Stimulated activated CD8-positive, alpha-beta memory T cell treated with anti-CD3 and anti-CD28 coated beads, Interleukin-15, amount 100 ng/mL, for 24 hours (primary cell): ENCODE measurements at places on chromosomes 3 and 15.

- no peak for DNase-seq
Observed at GRCh38 chr3:182909318-182910040, 70.9 kb downstream of the DCUN1D1 start.

DNA sequence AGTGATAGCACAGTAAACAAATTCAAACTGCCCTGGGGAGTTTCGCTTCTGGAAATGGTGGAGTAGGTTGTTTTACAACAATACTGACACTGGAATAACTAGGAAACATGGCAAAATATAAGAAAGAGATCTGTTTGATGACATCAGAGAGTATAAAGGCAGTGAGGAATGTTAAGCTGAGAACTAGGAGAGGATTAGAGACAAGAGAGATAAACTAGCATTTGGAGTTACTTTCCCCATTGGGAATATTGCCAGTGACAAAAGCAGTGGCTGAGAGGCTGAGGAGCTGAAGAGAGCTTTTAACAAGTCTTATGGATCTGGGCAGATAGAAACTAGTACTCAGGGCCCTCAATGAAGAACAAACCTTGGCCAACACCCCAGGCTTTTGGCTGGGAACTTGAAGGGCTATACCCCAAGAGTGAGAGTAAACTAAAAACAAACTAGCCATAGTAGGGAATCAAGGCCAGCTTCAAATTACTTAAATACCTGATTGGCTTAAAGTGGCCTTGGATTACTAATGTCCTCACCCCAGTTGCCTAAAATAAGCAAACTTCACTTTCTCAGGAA lies 280.4 kb downstream of the KLF13 start:
- no peak for DNase-seq

GRCh38 chr3:187770224-187770623 lies 25.0 kb upstream of the BCL6 start:
- no peak for DNase-seq

GRCh38 chr3:136624894-136625815 lies 127.0 kb downstream of the STAG1 start:
- DNase-seq: no peak

- no peak for DNase-seq
Observed at GRCh38 chr15:68419301-68420175, 12.4 kb downstream of the ITGA11 start.

DNA sequence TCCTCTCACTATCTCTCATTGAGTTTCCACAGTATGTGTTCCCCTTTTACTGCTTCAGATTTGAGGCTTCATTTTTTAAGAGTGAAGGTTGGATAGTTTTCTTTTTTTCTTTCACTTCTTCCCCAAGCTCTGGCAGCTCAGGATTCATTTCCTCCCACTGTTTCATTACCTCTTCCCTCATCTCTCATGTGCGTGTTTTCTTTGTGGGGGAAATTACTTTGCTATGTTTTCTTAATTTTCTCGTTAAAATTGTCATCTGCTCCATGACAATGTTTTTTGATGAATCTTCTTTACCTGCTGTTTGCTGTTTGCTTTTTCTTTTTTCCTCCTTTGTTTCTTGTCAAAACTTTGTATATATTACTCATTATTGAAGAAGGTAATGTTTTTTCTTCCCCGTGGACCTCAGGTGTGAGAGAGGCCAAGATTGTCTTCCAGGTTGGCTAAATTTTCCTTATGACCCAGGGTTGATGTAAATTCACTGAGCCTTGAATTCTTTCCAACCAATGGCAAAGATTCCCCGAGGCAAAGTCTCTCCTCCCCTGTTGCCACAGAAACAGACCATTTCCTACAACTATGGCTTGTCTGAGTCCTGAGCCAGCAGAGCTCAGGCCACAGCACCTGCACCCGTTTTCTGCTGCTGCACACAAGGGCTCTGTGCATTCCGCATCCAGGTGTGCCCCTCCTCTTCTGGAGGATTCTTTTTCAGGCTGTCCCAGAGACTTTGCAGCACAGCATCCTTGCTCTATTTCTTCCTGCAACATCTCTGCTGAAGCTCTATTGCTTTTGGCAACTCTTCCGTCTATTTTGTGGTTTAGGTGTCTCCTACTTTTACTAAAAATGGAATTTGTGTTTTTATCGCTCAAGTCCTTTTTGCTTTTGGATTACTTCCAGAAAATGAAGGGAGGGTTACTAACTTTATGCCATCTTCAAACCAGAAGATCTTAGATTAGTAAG lies 66.1 kb downstream of the NOX5 start:
- DNase-seq: no peak
